ENCODE measurements at places on chromosomes 3 and 15. TPM values are rescaled to one million over a fixed set of nuclear protein-coding genes. Genes with fewer than 3 reads are reported as not detected.

The IGF2BP2 gene
- total RNA-seq, result 0.50 TPM

GRCh38 chr15:66747886-66748707 lies 46.1 kb downstream of the SMAD6 start:
- H3K4me1 ChIP-seq, result peaks cover 12% of the 10 kb centered on the region
- no peak overlapping the region for H3K27ac ChIP-seq
- no peak for DNase-seq
- no peak overlapping the region for H3K4me3 ChIP-seq
- H3K36me3 ChIP-seq, result no peaks in the 10 kb centered on the region

- no peak for DNase-seq
- no peaks in the 10 kb centered on the region for H3K36me3 ChIP-seq
- no peak overlapping the region for H3K4me3 ChIP-seq
These were observed 111.4 kb downstream of the WNT7A start for GRCh38 chr3:13768453-13768852.

- no peaks in the 10 kb centered on the region for H3K36me3 ChIP-seq
- peaks cover 4% of the 10 kb centered on the region for H3K27me3 ChIP-seq
- DNase-seq, result no peak
- no peak overlapping the region for H3K27ac ChIP-seq
These were observed 2.6 kb downstream of the MKRN2 start for GRCh38 chr3:12559520-12559919.

The MNS1 gene
- total RNA-seq, result 0.20 TPM

All from CD4-positive, alpha-beta T cell (primary cell).